ENCODE measurements at places on chromosomes 4 and X. TPM values are rescaled to one million over a fixed set of nuclear protein-coding genes. Genes with fewer than 3 reads are reported as not detected.

DNA sequence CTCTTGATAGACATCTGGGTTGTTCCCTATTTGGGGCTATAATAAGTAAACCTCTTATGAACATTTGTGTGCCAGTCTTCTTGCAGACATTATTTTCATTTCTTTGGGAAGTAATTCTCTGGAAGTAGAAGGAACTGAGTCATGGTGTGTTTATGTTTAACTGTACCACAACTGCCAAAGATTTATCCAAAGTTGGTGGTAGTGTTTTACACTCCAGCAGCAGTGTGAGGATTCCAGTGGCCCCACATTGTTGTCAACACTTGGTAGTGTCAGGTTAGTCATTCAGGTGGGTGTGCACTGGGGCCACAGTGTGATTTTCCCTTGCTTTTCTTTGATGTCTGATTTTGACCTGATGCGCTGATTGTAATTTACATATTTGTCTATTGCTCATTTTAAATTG lies 5.0 kb upstream of the UVSSA start:
- H3K4me1 ChIP-seq = peaks cover 22% of the 10 kb centered on the region
- no peak overlapping the region for H3K27ac ChIP-seq
- no peaks in the 10 kb centered on the region for H3K27me3 ChIP-seq
- no peak for DNase-seq
- peaks cover 38% of the 10 kb centered on the region for H3K36me3 ChIP-seq

DNA sequence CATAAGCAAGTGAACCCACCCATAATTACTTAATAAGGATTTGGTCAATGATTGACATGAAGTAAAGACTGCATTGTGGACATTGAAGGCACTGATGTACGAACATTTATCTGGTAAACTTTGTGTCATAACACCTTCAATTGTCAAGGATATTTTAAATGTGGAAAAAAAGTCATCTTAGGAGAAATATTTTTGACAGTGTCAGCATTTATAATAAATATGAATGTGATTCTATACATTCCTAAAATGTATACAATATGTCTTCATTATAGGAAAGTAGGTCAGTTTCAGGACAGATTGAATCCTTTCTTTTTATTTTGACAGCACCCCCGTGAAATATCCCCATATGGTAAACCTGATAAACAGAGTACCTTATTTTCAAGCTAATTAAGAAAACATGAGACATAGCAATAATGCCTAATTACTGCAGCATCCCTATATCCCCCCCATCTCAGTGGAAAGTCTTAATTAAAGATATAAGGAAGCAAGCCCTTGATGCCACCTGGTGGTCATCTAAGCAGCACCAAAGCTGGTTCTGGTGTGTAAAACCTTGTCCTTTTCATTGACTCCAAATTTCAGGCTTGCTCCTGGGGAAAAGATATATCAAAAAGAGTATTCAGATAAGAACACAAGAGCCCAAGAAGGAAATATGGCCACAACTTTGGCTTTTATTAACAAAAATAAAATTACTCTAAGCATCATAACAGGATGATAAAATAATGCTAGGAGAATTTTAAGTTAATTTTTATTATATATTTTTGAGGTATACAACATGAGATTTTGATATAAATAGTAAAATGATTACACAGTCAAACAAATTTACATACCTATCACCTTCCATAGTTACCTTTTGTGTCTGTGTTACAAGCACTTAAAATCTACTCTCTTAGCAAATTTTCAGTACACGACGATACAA lies 379.7 kb downstream of the TLL1 start:
- DNase-seq = no peak
- H3K36me3 ChIP-seq = no peaks in the 10 kb centered on the region
- no peaks in the 10 kb centered on the region for H3K4me1 ChIP-seq
- no peaks in the 10 kb centered on the region for H3K27me3 ChIP-seq

DNA sequence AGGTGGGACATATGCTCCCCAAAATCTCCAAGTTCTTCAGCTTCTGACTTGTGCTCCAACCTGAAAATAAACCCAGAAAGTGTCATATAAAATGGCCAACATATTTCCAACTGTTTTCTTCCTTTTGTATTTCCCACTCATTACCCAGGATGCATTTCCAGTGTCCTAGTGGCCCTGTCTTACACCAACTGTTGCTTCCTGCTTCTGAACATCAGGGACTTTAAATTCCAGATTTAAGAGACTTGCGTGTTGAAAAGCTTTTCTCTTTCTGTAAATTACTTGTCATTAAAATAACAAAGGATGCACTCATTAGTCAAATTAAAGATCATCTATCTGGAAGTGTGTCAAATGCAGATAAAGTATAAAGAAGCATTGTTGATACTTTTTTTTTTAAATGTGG lies 19.9 kb downstream of the MID1 start:
- no peak for DNase-seq
- no peak overlapping the region for H3K4me3 ChIP-seq
- no peaks in the 10 kb centered on the region for H3K27me3 ChIP-seq
- H3K4me1 ChIP-seq = no peaks in the 10 kb centered on the region
- no peak overlapping the region for H3K27ac ChIP-seq

- H3K27ac ChIP-seq = no peak overlapping the region
- no peaks in the 10 kb centered on the region for H3K4me1 ChIP-seq
- DNase-seq = no peak
- H3K4me3 ChIP-seq = no peak overlapping the region
- H3K36me3 ChIP-seq = no peaks in the 10 kb centered on the region
These were observed 15.8 kb downstream of the ATXN3L start for GRCh38 chrX:13304052-13304451.

DNA sequence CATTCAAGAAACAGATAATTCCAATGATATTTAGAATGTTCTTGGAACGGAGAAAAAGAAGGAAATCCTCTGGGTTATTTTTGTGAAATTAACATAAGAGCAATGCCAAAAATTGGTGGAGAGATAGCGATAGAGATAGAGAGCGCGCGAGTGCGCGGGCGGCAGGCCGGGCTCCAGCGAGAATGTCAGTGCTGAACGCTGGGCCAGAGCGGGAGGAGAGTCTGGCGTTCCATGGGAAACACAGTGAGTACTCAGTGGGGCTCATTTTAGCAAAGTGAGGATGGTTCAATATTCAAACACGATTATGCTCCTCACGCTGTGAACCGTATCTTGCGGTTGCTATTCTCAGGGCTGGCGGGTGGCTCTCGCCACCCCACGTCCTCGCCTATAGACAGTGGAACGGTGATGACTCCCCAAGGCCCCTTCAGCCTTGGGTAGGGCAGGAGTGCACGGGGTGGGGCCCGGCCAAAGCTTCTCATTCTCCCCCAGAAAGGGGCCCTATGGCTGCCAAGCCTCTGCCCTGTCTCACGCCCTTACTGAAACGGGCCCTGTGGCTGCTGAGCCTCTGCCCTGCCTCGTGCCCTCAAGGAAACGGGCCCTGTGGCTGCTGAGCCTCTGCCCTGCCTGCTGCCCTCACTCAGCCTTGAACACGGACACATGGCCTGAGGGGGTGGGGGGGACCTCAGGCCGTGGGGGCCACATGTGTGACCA lies 16.9 kb downstream of the CPLX1 start:
- no peak for DNase-seq
- H3K27me3 ChIP-seq = no peaks in the 10 kb centered on the region
- H3K4me3 ChIP-seq = no peak overlapping the region
- no peaks in the 10 kb centered on the region for H3K36me3 ChIP-seq

DNA sequence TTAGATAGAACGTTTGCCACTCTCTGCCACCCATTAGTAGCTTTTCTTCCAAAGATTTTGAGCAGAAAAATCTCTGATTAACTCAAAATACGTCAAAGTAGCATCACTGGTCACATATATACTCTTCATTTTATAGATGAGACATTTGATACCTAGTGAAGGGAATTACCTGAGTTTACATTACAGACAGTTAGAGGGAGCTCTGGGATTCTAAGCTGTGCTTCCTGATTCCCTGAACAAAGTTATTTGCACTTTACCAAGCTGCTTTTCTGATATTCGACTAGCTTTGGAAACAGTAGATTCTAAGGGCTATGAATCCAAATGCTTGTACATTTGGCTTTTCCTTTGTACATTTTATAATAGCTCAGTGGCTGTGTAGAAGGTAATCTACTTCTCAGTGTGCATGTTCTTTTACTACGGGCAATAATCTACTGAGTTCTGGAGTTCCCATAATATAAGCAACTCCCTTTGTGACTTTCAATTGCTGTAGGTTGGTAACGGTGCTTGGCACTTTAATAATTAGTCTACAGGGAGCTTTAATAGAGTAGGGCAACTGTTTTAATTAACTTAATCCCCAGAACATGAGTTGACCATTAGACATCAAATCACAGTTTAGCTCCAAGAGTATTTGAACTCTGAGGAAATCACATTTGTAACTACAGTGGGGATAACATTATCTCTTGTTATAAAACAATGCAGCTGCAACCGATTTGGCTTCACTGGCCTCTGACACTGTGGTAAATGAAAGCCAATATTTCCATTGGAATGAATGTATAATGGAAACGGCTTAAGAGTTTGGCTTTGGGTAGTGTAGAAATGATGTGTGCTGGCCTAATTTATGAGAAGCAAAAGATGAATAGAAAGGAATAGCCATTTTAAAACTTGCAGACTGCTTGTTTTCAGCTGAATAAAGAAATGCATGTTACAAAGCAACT lies 1602.4 kb downstream of the STIM2 start:
- no peak for DNase-seq
- H3K27ac ChIP-seq = no peak overlapping the region
- no peaks in the 10 kb centered on the region for H3K27me3 ChIP-seq
- H3K36me3 ChIP-seq = no peaks in the 10 kb centered on the region
- H3K4me1 ChIP-seq = no peaks in the 10 kb centered on the region
- no peak overlapping the region for H3K4me3 ChIP-seq

DNA sequence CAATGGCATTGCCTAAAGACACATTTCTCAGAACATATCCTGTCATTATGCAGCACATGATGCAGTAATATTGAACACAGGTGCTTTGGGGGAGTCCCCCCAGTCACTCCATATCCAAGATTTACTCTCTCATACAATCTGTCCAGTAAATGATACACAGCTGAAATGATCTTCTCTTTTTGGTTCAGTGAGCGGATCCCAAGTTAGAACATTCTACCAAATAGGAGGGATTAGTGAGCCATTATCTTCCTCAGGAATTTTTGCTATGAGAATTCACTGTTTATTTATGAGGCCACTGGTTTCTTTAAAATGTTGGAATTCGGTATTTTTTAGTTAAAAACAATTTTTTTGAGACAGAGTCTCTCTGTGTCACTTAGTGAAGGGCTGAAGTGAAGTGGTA lies 96.5 kb downstream of the TRAPPC11 start:
- no peak overlapping the region for H3K4me3 ChIP-seq
- H3K27me3 ChIP-seq = no peaks in the 10 kb centered on the region
- peaks cover 5% of the 10 kb centered on the region for H3K4me1 ChIP-seq
- DNase-seq = no peak

GRCh38 chr4:142282870-142283431 lies 563.1 kb downstream of the INPP4B start:
- DNase-seq = no peak
- H3K27ac ChIP-seq = no peak overlapping the region
- no peak overlapping the region for H3K4me3 ChIP-seq
- no peaks in the 10 kb centered on the region for H3K4me1 ChIP-seq

DNA sequence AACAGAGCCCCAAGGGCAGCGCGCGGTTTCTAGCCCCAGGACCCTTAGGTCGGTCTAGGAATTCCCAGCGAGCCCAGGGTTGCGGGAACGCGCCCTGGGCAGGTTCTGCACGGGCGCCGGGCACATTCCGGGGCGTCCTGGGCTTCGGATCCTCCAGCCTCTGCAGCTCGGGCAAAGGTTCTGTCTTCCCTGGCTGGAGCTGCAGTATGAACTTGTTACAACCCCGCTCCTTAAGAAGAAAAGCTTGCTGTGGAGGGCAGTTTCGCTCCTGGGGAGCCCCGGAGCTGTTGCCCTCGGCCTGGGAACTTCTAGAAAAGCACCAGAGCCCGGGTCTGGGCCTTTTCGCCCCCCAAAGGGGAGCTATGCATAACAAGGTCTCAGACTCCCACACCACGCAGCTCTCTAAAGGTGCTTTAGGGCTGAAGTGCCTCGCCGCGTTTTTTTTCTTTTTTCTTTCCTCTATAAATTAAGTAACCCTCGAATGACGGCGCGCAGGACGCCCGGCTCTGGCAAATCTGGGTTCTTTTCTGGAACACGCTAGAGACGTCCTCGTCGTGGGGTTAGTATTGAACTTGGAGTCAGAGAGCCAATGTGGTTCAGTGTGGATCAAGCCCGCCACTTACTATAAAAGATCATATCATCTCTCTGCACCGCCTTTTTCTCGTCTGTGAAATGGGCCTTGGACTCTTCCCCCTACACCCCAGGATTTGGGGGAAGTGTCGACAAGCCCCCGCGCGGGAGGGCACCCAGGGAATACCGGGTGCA lies 5.7 kb downstream of the MSX1 start:
- H3K4me3 ChIP-seq = no peak overlapping the region
- peaks cover 78% of the 10 kb centered on the region for H3K27me3 ChIP-seq

- no peaks in the 10 kb centered on the region for H3K4me1 ChIP-seq
- no peak overlapping the region for H3K4me3 ChIP-seq
- no peaks in the 10 kb centered on the region for H3K36me3 ChIP-seq
These were observed 15.9 kb upstream of the MAP9 start for GRCh38 chr4:155392481-155393184.

GCNA gene
- 15.6 TPM for total RNA-seq

SPANXN4 gene
- total RNA-seq = not detected

ETNPPL gene
- 8.5 TPM for total RNA-seq

RBM47 gene
- total RNA-seq = 318 TPM

SPATA4 gene
- not detected for total RNA-seq
